ENCODE measurements at places on chromosomes 11 and 22.

DNA sequence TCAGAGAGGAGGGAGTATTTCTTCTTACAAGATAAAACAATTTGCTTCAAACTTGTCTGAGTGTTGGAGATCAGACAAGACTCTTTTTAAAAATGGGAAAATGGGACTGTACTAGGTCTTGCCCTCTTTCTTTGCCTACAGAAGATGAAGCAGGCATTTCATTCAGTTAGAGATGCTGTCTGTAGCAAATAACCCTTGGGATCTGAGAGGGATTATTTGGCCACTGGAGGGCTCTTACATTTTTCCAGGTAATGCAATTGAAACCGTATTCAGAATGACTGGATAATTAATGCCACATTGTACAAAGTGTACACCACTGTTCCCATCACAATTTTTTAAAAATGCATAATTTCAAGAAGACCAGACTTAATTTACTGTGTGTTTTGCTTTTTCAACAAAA lies 258.5 kb upstream of the KIRREL3 start:
- no peak for DNase-seq

DNA sequence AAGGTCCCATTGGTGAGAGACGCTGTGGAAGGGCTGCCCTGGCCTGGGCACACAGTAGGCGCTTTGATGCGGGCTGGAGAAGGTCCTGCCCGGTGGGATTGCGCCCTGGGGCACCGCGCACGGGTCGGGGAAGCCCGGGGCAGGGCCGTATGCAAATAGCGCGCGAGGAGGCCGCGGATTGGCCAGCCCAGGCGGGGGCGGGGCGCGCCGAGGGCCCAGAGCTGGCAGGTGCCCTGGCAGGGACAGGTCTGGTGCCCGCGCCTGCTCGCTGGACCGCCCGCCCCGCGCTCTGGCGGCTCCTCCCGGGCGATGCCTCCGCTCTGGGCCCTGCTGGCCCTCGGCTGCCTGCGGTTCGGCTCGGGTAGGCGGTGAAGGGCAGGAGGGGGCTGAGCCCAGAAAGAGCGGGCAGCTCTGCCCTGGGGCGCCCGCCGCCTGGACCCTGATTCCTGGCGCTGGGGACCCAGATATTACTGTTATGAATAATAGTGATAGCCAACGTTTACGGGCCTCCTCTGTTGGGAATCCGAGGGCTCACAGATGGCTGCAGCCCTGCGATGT lies at the start of gene UPK3A:
TSS of gene UPK3A (plus strand) at position 245 of the 558 bp plus-strand sequence. CDS start at position 310, 65 bp downstream.
- DNase-seq: peak; percentile 52

GRCh38 chr22:23384923-23385677 lies 195.0 kb downstream of the IGLL1 start:
- DNase-seq: no peak

DNA sequence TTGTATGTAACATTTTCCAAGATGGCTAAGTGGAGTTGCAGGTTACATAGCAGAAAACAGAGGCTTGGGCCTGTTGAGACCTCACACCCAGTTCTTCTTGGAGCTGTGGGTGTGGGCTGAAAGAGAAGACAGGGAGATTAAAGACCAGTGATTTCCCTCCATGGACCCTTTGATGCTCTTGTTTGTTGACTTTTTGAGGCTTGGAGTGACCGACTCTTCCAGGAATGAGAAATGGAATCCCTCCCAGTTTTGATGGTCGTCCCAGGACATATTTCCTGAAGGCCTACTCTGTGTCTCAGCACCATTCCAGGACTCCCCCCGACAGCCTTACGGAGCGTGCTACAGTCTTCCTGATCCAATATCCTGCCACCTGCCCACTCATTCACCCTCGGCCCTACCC lies 96.9 kb downstream of the PTPRJ start:
- no peak for DNase-seq

- DNase-seq: no peak
These were observed 59.2 kb downstream of the BTG4 start for GRCh38 chr11:111452817-111453552.

GRCh38 chr11:70477176-70477575 lies 78.8 kb downstream of the CTTN start:
- DNase-seq: no peak

DNA sequence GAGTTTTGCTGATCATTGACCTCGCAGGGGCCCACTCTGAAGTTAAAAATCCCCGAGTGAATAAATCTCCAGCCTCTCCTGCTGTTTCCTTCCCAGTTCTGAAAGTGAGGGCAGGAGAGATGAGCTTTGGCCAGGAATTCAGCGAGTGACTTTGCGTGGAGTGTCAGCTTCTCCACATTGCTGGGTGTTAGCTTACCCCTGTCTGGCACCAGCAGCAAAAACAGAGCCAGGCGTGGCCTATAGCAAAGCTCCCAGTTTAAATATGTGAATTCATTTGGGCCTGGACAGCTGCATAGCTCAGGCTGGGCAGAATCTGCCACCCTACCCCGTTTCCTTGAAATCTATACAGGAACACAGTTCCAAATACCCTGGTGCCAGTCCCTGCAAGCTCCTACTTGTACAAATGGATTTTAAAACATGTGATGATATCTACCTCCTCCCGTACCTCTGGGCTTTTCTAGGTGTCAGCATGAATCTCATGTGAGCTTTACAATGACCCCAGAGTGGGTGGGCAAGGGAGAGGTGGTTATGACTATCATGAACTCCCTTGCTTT lies 25.6 kb downstream of the TIMP3 start:
- no peak for DNase-seq

DNA sequence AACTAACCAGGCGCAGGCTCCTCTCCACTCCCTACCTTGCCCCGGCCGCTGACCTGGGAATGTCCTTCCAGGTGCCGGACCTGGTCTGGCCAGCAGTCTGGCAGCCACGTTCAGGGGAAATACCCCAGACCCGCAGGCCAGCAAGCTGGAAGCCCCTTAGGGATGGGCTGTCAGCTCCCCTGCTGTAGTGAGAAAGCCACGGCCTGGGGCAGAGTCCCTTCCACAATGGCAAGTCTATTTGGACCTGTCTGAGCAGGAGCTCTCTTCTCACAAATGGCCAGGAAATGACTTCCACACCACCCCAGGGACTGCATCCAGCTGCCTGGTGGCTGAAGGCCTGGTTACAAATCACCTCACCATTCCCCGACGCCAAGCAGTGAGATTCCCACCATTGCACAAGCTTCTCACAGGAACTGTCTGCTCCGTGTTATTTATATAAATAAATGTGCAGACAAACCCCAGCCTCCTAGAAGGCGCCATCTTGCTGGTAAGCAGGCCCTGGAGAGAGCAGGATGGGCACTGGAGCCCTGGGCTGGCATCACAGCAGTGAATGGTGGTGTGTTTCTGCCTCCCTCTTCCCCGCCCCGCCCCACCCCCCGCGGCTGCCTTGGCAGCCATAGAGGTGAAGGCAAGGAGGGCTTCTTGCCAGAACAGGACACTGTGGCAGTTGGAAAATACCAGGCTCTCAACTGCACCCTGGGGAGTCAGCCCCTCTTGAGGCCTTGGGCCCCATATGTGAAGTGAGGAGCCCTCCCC lies 23.7 kb downstream of the RSPH14 start:
- DNase-seq: no peak

- no peak for DNase-seq
These were observed 62.4 kb downstream of the BRD1 start for GRCh38 chr22:49765091-49765771.

- DNase-seq: no peak
These were observed 6.3 kb downstream of the NRIP3 start for GRCh38 chr11:8997451-8997850.

DNA sequence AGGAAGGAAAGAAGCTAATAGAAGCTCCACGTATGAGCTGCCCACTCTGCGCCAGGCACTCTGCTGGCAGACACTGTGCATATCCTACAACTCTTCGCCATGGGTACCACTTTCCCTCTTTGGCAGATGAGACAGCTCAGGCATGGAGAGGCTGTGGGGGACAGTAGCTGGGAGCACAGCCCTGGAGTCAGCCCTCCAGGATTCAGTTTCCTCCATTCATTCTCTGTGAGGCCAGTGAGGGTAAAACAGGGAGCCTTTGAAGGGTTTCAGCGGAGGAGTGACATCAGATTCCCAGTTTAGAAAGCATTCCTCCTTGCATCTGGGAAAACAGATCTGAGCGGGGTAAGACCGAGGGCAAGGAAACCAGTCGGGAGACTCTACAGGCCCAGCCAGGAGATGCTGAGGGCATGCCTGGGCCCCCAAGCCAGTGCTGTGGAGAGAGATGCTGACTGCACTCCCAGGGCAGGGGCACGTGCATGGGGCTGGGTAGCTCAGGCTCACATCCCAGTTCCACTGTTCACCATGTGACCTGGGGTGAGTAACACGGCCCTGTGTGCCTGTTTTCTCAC lies 58.3 kb upstream of the EMID1 start:
- no peak for DNase-seq

DNA sequence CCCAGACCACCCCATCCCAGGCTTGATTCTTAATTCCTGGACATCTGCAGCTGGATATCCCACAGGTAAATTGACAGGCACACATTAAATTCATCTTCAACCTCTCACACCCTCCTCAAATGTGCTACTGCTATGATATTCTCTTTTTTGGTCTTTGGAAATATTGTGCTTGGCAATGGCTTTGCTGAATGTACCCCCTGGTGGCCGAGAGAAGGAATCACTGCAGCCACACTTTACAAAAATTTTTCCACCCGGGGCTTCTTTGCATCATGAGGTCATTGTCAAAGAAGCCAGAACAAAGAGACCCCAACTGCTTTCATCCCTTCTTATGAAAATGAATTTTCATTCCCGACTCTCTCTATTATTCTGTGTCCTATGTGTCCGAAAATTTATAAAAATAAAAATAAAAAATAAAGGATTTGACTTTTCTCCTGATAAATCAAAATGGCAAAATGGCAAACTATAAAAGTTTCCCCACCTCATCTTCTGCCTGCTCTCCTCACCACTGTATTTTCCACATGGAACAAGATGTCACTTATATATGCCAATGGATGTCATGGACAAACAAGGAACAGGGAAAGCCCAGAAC lies 15.0 kb upstream of the CYB5R2 start:
- DNase-seq: peak; percentile 7

DNA sequence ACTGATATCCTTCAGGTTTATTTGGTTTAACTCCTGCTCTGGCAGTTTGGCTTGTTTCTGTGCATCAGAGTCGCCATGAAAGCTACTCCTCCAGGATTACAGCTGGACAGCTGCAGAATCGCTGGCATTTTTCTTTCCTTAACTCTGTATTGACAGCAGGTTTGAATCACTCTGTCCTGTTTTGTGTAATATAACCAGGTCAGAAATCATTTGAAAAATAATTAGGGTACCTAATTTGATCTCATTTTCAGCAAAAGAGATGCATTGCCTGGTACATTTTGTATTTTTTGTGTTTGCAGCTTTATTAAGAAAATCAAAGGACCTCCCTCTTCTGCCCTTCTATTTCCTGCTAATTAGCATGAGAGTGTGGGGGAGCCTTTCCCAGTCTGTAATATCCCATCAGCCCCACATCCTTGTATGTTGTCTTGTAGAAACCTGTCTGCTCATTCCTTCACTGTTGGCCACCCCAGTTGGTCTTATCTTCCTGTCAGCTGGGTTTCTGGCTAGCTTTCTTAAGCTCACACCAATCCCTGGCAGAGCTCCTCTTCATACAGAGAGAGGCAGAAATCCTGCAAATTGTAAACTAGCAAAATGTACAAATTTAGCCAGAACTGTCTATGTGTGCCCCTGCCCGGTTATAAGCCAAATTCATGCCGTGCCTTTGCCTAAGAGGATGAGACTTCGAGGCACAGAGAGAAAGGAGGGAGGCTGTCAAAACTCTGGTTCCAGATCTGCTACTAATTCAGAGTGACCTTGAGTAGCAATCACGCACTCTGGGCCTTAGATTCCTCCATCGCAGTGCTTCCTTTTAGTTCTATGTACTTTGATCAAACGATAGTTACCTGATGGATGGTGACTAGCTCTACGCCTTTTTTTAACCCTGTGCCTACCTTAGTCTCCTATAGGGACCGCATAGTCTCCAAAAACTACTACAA lies 200.6 kb downstream of the NAV2 start:
- no peak for DNase-seq

DNA sequence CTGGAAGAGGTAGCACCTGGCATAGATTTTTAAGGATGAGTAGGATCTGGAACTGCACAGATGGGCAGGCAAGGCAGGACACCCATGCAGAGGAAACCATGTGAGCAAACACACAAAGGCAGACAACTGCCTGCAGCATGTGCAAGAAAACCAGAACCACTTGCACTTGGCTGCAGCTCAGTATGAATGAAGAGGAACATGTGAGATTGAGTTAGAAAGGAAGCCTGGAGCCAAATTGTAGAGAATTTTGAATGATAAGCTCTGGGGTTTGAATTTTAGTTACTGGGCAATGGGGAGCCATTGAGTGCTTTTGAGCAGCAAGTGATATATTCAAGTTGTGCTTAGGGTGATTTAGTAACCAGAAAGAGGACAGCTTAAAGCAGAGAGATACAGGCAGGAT lies 583.4 kb downstream of the SOX6 start:
- no peak for DNase-seq

GRCh38 chr11:129312730-129313503 lies 62.7 kb upstream of the BARX2 start:
- DNase-seq: no peak
